ENCODE measurements at places on chromosomes 2 and 18. TPM values are rescaled to one million over a fixed set of nuclear protein-coding genes. Genes with fewer than 3 reads are reported as not detected.

Gene DUSP2
- total RNA-seq, result 18.5 TPM

Gene TIA1
- total RNA-seq, result 492 TPM

Gene GREB1L
- total RNA-seq, result 1.4 TPM

Gene CD28
- total RNA-seq, result 6.1 TPM

Gene DIPK1C
- total RNA-seq, result 1.6 TPM

Gene ENOSF1
- total RNA-seq, result 53.0 TPM

Gene M1AP
- total RNA-seq, result 0.21 TPM

Gene TTR
- total RNA-seq, result not detected

Gene PCGF1
- 21.7 TPM for total RNA-seq

Gene MAB21L4
- total RNA-seq, result 0.42 TPM

Gene HK2
- 9.7 TPM for total RNA-seq

Gene ANKRD30BL
- 0.26 TPM for total RNA-seq

Gene PMAIP1
- total RNA-seq, result 1.6 TPM

Gene FANCL
- 73.8 TPM for total RNA-seq

Gene CLEC4F
- not detected for total RNA-seq

Gene IL18RAP
- total RNA-seq, result 0.79 TPM

Data from urinary bladder (tissue), 4 donors.